Fibroblast of villous mesenchyme (primary cell): ENCODE measurements at places on chromosomes 3 and 15. TPM values are rescaled to one million over a fixed set of nuclear protein-coding genes. Genes with fewer than 3 reads are reported as not detected.

- DNase-seq = peak; percentile 32
Observed at GRCh38 chr3:58528629-58529028, 8.4 kb downstream of the ACOX2 start.

DNA sequence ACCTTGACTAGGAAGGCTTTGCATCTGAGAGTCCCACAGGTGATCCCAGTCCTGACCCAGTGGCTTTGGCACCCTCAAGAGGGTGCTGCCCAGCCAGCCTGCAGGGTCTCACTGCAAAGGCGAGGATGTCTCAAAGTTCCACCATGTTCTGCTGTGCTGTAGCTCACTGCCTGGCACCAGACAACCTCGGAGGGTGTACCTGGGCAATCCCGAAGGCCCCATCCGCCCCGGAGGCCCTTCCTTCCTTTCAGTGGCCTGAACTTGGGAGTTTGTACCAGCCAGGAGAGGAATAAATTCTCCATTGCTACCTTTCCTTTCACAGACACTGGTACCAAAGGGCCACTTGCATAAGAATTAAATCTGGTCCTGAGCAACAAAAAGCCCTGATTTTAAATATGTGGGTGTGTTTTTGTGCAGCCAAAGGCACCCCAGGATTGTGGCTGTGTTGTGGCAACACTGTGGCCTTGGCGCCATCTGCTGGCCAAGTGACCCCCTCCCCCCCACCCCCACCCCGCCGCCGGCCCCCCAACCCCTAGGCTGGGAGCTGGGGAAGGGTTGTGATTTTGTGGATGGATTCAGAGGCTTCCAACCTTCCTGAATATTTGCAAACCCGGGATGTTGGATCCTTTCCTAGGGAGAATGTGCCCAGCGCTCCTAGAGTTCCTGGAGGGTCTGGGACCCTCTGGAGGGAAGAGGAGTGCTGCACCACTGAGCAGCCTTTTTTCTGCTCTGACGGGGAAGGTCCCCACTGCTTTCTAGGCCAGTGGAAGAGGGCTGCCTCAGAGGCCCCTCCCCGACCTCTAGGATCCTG lies 9.7 kb upstream of the PTPN23 start:
- DNase-seq = no peak

DNA sequence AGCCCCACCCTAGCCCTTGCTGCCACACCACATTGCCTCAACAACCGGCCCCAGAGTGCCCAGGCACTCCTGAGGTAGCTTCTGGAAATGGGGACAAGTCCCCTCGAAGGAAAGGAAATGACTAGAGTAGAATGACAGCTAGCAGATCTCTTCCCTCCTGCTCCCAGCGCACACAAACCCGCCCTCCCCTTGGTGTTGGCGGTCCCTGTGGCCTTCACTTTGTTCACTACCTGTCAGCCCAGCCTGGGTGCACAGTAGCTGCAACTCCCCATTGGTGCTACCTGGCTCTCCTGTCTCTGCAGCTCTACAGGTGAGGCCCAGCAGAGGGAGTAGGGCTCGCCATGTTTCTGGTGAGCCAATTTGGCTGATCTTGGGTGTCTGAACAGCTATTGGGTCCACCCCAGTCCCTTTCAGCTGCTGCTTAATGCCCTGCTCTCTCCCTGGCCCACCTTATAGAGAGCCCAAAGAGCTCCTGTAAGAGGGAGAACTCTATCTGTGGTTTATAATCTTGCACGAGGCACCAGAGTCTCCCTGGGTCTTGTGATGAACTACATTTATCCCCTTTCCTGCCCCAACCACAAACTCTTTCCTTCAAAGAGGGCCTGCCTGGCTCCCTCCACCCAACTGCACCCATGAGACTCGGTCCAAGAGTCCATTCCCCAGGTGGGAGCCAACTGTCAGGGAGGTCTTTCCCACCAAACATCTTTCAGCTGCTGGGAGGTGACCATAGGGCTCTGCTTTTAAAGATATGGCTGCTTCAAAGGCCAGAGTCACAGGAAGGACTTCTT lies 39.1 kb downstream of the MESD start:
- DNase-seq = no peak

- no peak for DNase-seq
Observed at GRCh38 chr3:187572441-187572840, 97.8 kb downstream of the SST start.

DNA sequence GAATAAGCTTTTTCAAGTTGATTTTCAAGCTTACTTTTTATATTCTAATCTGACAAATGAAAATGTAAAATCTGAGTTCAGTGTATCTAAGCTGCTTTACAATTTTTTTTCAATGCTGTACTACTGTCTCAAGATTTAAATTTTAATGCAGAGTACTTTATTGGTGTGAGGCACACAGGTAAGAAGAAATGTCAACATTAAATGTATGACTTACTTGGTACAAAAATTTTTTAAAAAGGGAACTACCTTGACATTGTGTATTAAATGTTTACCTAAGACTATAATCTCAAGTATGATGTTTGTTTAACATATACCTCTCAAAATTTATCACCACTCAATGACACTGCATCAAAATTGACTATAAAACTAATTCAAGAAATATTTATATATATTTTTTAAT lies 62.7 kb downstream of the NECTIN3 start:
- DNase-seq = no peak

PCLAF gene
- 30.7 and 36.7 TPM in 2 replicates for total RNA-seq

SLC6A11 gene
- not detected in 2 replicates for total RNA-seq

SLC41A3 gene
- total RNA-seq = 32.9 and 36.7 TPM in 2 replicates

GRCh38 chr15:30824518-30825195 lies 79.1 kb upstream of the FAN1 start:
- no peak for DNase-seq

ACOX2 gene
- total RNA-seq = 12.1 and 13.9 TPM in 2 replicates

GRCh38 chr3:197833930-197834715 lies 43.1 kb downstream of the LRCH3 start:
- DNase-seq = no peak

MTFMT gene
- total RNA-seq = 18.0 and 30.7 TPM in 2 replicates

GOLGA8O gene
- total RNA-seq = 0.43 and 0.64 TPM in 2 replicates

DNA sequence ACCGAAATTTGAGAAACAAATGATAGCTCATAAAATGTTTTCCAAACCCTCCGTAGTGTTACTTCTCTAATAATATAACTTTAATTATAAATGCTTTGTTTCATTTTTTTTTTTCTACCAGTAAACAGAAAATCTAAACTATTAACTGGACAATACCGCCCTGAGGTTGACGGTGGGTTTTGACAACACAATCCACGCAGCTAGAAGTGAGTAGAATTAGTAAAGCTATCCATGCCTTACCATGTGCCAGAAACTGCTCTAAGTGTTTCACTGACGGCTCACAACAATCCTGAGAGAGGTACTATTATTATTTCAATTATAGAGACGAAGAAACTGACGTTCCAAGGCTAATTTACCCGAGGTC lies 410 bp downstream of the NDUFAF1 start:
- no peak for DNase-seq

GRCh38 chr3:189325454-189325853 lies 153.7 kb downstream of the TPRG1 start:
- peak; percentile 65 for DNase-seq

GRCh38 chr3:186551387-186551786 lies 7.2 kb upstream of the CRYGS start:
- no peak for DNase-seq

DNA sequence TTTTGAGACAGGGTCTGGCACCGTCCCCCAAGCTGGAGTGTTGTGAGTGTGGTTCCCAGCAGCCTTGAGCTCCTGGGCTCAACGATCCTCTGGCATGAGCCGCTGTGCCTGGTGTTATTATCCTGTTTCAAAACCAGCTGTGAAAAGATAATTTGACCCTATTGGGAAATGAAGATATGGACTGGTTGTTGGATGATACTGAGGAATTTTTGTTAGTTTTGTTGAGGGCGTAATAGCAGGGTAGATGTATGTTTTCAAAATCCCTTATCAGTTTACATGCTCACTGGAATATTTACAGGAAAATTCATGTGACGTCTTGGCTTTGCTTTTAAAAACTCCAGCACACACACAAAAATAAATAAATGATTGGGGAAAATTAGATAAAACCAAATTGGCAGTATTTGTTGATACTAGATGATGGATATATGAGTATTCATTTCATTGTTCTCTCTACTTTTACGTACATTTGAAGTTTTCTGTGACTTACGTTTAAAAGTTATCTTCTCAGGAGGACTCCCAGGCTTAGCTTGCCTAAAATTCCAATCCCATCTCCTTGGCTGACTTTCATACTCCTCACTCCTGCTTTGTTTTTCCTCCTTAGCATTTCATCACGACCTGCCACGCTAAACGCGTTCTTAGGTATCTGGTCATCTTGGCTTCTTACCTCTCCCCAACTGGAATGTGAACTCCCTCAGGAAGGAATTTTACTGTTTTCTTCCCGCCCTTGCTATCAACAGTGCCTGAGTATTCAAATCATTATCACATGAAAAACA lies 56.8 kb upstream of the TFRC start:
- DNase-seq = peak; percentile 94

GRCh38 chr15:60264088-60264487 lies 133.7 kb downstream of the ANXA2 start:
- no peak for DNase-seq

MAP1A gene
- 60.9 and 65.7 TPM in 2 replicates for total RNA-seq

DNA sequence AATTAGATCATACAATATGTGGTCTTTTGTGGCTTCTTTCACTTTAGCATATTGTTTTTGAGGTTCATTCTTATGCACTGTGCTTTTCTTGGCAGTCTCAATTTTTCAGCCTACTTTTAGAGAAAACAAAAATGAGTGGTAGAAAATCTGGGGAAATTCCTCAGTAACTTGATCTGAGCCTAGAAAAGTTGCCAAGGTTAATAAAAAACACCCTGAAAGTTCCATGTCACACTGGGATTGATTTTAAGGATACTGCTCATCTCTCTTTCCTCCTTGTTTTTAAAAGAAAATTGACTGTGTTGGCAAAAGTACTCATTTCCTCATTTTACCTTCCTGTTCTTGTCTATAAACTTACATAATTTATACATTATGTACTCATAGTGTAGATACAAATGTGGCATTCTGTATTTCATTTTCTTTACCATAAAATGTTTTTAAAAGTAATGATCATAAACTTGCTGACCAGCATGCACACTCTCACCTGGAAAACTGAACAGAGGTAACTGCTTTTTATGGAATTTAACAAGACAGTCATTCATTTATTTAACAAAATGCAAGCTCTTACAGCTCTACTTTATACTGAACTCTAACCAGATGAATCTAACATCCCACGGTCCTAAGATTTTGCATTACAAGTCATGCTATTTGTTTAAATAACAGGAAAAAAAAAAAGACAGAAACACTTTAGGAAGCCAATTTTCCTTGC lies 28.6 kb upstream of the SH3BP5 start:
- DNase-seq = peak; percentile 46

- DNase-seq = no peak
Observed at GRCh38 chr3:118165413-118165812, 869.2 kb downstream of the IGSF11 start.

DNA sequence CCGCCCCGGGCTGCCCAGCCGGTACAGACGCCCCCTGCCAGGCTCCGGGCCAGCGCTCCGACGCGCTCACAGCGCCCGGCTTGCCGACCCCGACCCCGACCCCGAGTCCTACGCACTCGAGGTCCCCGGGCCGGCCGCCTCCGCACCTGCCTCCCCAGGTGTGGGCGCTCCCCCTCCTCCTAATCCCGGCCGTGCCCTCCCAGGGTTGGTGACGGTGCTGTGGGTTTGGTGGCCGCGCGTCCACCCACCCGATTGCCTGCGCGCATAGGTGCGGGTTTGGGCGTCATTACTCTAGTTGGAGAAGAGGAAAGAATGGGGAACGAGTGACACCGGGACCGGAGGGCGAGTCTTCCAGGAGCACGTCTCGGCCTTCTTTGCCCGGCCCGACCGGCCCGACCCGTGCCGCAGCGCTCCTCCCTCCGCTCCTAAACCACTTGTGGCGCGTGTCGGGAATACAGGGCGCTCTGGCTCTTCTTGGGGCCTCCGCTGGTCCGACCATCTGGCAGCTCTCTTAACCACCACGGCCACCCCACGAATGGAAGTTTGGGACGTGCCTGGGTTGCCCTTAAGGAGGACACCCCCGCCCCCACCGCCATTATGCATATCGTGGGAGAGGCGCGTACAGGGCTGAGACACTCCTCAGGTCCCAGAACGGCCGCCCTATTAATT lies 810 bp upstream of the THRB start:
- no peak for DNase-seq

- no peak for DNase-seq
Observed at GRCh38 chr3:20478436-20478835, 292.4 kb upstream of the SGO1 start.

TM6SF1 gene
- 1.7 and 2.6 TPM in 2 replicates for total RNA-seq

GRCh38 chr3:128229106-128229857 lies 76.0 kb downstream of the EEFSEC start:
- no peak for DNase-seq

DNA sequence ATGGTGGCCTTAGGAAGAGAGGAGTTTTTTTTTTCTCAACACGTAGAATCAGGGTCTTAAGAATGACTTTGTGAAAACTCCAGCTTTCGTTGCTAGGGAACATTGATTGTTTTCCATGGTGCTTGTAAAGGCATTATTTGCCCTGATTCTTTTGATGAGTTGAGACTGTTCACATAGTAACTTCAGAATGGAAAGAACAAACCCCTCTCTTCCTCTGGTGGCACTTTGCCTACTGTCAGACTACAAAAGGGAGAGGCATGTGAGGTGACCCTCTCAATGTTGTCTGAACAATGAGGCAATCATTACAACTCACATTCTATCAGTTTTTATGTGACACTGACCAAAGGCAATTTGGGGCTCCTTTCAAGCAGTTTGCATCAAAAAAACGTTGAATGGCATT lies 477.8 kb downstream of the FGF12 start:
- no peak for DNase-seq

GP9 gene
- not detected in 2 replicates for total RNA-seq

CCDC39 gene
- total RNA-seq = under 0.01 TPM in 1 of 2 replicates, not detected in the other

UBE3A gene
- 71.2 and 96.7 TPM in 2 replicates for total RNA-seq

DNAH1 gene
- total RNA-seq = 4.7 and 4.8 TPM in 2 replicates

TYRO3 gene
- 13.8 and 14.5 TPM in 2 replicates for total RNA-seq

DNA sequence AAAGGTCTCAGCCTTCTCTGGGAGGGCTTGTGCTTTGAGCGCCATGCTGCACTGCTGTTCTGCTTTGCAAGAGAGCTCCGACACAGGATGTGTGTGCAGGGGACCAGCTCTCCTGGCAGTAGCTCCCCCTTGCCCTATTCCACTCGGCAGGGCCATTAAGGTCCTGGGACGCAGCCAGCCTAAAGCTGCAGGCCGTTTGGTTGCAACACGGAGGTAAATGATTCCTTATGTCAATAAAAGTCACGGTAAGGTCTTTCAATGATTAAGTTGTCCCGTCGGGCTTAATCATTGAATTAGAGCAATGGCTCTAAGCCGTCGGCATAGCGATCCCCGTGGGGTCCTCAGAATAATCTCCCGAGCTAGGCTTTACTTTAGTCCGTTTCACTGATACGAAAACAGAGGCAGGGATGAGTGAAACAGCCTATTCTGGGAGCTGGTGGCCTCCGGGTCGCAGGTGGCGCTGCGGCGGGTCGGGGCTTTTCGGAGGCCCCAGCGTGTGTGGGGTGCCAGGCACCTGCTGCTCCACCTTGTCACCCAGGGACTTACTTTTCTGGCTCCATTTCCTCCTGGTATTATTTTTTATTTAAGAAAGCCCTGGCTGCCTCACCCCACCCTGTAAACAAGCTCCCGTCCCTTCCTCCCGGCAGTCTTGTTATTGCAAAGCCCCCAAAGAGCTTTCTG lies 525.2 kb downstream of the OCA2 start:
- no peak for DNase-seq
